ENCODE measurements at places on chromosomes 3 and 15.

DNA sequence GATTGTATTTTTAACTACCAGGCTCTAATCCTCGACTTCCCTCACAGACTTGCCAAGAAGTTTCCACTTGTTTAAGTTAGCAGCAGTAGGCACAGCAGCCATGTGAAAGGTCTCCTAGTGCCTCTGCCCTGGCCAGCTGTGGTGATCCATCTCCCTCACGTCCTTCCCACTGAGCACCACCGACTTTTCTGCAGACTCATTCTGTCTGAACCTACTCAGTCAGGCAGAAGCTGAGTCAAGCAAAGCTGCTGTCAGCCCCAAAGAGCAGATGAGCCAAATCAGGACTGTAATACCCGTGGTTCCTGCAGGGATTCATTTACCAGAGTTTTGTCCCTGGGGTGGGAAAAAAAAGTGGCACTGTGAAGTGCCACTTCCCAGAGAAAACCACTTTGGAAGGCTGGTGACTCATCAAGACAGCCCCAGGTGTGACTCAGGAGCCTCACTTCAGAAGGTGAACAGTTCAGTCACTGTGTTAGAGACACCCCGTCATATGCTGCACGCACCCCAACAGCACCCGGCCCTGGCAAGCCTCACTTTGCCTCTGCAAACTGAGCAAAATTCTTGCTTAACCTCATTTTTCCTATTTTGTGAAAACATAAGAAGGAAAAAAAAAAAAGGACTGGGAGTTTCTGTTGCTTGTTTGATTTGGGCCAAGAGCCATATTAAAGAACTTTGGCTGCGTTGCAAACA is 76.0 kb downstream of the WWTR1 start:
- peak; percentile 76 for DNase-seq

GRCh38 chr3:53724566-53724965 is 121.7 kb downstream of the CHDH start:
- no peak for DNase-seq

DNA sequence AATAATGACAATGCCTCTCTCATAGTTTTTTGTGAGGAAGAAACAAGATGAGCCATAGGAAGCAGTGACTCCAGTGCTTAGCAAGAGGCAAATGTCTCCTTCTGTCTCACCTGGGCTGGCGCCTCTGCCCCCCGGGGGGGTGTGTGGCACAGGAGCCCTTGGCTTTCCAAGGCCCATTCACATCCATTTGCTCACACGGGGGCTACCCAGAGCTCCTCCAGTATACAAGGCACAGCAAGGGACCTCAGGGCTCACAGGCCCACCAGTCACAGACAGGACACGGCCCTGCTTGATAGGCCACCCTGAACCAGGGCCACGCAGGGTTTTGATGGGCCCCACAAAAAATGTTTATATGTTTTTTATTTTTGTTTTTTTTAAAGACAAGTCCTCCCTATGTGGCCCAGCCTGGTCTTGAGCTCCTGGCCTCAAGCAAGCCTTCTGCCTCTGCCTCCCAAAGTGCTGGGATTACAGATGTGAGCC is 21.9 kb upstream of the EHD4 start:
- no peak for DNase-seq

- no peak for DNase-seq
Measured at GRCh38 chr3:160084998-160085397, 96.4 kb downstream of the IL12A start.

DNA sequence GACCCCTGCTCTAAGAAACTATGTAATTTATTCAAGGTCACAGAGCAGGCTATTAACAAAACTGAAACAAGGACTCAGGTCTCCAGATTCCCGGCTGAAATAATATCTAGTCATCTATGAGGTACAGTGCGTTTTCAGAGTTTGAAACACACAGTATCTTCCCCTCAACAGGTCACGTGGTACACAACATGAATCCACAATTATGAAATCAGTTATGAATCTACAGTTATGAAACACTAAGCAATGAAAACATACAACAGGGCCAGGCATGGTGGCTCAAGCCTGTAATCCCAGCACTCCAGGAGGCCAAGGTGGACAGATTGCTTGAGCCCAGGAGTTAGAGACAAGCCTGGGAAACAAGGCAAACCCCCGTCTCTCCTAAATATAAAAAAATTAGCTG is 72.7 kb downstream of the FSIP1 start:
- DNase-seq, result no peak

- DNase-seq, result no peak
Measured at GRCh38 chr15:53034767-53035245, 244.7 kb upstream of the ONECUT1 start.

DNA sequence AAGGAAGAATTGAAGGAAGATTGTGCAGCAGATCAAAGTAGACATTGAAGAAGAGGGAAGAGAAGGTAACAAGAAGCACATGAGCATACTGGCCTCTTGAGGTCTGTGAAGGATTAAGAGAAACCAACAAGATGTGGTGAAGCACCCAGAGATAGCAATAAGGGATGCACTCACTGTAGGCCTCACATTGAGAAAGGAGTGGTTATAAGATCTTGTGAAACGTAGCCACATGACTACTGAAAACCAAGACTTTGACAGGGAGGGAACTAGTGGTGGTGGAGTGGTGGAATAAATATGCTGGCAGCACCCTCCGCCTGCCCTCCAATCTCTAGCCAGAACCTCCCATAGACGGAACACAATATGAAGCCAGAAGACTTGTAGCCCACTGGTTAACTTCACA is 651.2 kb downstream of the DIPK2A start:
- DNase-seq, result no peak

- no peak for DNase-seq
Measured at GRCh38 chr3:169581633-169582032, 81.9 kb downstream of the MECOM start.

GRCh38 chr15:36371509-36371908 is 207.9 kb upstream of the CDIN1 start:
- no peak for DNase-seq

Measured in AG09309 (cell line).